ENCODE measurements at places on chromosomes 4 and X.

DNA sequence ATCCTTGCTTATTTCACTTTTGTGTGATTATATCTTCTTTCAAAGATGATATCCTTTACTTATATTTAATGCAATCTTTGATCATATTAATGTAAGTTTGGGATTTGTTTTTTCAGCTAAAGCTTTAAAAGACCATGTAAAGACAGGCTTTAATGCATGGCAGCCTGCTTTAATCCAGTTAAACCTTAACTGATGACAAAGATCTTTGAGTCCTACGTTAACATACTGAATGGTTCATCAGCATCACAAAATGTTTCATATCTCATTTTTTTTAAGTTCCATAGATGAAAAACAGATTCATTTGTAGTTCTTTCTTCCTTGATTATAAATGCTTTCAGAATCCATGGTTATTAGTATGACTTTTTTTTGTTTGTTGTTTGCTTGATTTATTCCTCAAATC is 1102.8 kb downstream of the FSTL5 start:
- no peak for DNase-seq

- no peak for DNase-seq
These were observed 4.6 kb downstream of the PALLD start for GRCh38 chr4:168501407-168501806.

GRCh38 chr4:8434251-8435073 is 6.1 kb downstream of the ACOX3 start:
- no peak for DNase-seq

GRCh38 chr4:109708990-109709389 is 5.7 kb upstream of the CASP6 start:
- no peak for DNase-seq

- DNase-seq = no peak
These were observed 107.6 kb upstream of the CBR4 start for GRCh38 chr4:169117591-169118081.
